Stomach (tissue), 19 donors: ENCODE measurements at places on chromosomes 12 and 14. TPM values are rescaled to one million over a fixed set of nuclear protein-coding genes. Genes with fewer than 3 reads are reported as not detected.

The NTS gene
- polyA plus RNA-seq, result not detected

The KRT3 gene
- polyA plus RNA-seq, result not detected

The GPR162 gene
- 2.6 TPM for polyA plus RNA-seq

The CNOT2 gene
- polyA plus RNA-seq, result 22.4 TPM

The ZBTB39 gene
- 1.2 TPM for polyA plus RNA-seq

The GLIPR1L1 gene
- not detected for polyA plus RNA-seq

The ALDH1L2 gene
- polyA plus RNA-seq, result 1.2 TPM

The ANO4 gene
- not detected for polyA plus RNA-seq

The HOXC10 gene
- polyA plus RNA-seq, result not detected

The TRIM9 gene
- polyA plus RNA-seq, result 0.70 TPM

- DNase-seq, result peak; percentile 90
Observed at GRCh38 chr12:65278576-65279368, at the start of gene MSRB3. MSRB3 (plus strand) TSS chr12:65278683; CDS start chr12:65308580, 29,897 bp downstream.

GRCh38 chr14:24422261-24422660 is 7.2 kb downstream of the CBLN3 start:
- no peak for DNase-seq

- no peak for DNase-seq
Observed at GRCh38 chr12:94851396-94852028, 152.0 kb downstream of the NDUFA12 start.

GRCh38 chr14:71532790-71533189 is 399.4 kb upstream of the RGS6 start:
- no peak for DNase-seq

GRCh38 chr12:69616025-69616424 is 5.3 kb upstream of the LRRC10 start:
- DNase-seq, result no peak

DNA sequence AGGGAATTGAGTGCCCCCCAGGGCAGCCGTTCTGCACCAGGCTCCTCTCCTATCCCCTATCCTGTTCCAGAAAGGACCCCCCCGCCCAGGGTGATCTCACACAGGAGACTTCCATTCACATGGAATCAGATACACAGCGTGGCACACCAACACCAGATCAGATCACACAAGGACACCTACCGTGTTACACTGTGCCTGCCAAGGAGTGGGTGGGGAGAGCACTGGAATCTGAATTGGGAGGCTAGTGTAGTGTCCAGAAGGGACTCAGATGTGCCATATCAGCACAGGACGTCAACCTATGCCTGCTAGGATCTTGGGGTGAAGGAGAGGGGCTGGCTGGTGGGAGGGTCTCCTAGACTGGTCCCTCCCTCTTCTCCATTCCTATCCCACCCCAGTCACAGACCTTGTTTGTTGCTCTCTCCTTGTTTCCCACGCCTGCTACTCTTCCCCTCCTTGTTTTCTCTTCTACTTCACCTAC is 2.3 kb downstream of the PTMS start:
- peak; percentile 40 for DNase-seq

DNA sequence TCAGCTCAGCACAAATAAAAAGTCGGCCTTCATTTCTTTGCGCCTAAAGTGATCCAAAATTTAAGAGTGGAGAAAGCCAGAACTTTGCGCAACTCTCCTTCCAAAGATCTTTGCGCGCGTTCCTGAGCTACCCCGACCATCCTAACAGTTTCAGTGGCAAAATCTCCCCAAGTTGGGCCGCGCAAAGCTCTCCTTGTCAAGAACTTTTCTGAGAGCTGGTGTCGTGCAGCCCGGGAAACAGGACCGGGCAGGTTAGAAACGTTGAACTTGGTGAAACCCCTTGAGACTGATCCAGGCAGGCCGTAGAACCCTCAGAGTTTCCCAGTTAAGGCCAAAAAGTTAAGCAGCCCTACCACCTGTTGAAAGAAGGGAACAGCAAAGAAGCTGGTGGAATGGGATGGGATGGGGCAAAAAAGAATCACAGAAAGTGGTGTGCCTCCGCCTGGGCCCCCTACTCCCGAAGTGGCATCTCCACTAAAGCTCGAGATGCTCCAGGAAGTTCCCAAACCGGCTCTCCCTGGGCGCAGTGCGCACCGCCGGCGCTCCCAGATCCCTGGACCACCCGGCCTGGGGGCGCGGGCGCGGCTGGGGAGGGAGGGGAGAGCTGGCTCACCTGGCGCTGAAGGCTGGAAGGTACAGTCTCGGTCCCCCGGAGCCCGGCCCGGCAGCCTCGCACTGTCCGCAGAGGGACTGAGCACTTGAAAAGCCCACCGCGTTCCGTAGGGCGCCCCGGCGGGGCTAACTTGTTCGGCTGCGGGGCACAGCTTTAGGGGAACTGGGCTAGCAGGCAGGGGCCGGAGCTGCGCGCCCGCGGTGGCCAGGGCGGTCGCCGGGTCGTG is 768 bp downstream of the DBX2 start:
- peak; percentile 10 for DNase-seq

- peak; percentile 87 for DNase-seq
Observed at GRCh38 chr12:14416658-14417057, 51.2 kb downstream of the ATF7IP start.

DNA sequence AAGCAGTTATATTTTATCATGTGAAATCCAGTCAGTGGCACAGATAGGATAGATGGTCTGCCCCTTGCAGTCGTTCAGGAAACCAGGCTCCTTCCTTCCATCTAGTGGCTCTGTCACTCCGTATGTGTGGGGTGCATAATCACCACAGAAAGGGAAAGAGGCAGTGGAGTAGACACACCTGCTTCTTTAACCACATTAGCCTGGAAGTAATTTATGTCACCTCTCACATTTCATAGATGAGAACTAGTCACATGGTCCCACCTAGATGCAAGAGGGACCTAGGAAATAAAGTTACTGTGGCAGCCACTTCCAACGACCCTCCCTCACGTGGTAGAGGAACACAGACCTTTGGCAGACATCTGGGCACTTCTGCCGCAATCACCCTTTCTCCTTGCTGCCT is 14.2 kb upstream of the RNU6-8 start:
- DNase-seq, result peak; percentile 19

DNA sequence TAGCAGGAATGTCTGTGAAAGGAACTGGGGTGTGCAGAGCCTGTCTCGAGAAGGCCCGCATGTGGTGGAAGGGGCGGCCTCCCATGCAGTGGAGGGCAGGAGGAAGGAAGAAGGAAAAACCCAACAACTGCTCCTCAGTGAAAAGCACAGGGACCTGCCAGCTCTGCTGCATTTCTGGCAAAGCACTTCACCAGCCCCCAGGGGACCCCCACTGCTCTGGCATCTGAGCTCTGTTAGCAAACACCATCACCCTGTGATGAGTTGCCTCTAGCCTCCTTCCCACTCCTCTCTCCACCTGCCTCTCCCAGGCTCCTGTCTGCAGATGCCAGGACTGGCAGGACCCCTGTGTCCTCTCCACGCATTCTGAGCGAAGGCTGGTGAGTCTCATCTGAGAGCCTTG is 69.0 kb upstream of the DDX11 start:
- DNase-seq, result no peak

GRCh38 chr14:96096639-96097610 is 57.8 kb downstream of the C14orf132 start:
- no peak for DNase-seq

GRCh38 chr14:26974965-26975364 is 377.1 kb upstream of the NOVA1 start:
- no peak for DNase-seq

GRCh38 chr12:18158774-18159557 is 69.0 kb upstream of the RERGL start:
- no peak for DNase-seq
